Left renal pelvis (tissue), 4 donors: ENCODE measurements at places on chromosomes 7 and 10.
A peak's percentile ranks its signal among the peaks of the same experiment; 100 is the strongest.

GRCh38 chr7:71254751-71255150, 122.8 kb downstream of the GALNT17 start:
- DNase-seq: no peak

DNA sequence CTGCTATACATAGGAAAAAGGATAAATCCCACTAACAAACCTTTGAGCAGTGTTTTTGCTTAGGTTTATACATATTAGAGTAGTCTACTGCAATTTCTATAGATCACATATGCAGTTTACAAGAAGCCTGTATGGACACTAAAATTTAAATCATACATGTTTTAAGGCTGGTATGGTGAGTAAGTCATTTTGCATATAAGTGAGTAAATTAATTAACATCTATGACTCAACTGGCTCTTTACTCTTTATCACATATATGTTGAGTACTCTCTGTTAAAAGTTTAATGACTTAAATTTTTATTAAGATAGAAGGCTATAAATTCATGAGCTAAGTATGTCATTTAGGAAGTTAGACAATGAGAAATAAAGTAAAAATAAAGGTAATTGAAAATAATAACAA, 69.4 kb downstream of the LRRN3 start:
- DNase-seq: no peak

DNA sequence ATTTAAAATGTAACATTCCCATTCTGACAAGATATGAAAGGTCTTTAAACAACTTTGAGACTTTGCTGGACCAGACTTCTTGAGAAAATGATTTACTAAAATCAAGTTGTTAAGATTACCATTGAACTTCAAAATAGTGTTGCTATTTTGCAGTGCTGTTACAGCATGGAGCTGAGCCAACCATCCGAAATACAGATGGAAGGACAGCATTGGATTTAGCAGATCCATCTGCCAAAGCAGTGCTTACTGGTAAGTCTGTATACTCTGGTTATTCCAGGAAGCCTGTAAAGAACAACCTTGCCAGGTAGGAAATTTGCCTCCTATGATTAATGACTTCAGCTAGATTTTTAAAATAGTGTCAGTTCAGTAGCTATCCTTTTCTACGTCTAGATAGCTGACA, 18.8 kb downstream of the TNKS2 start:
- no peak for DNase-seq

- no peak for DNase-seq
These were observed 26.0 kb upstream of the ZNF735 start for GRCh38 chr7:64180989-64181388.

GRCh38 chr10:97764519-97764931, 7.3 kb downstream of the SFRP5 start:
- DNase-seq: no peak

DNA sequence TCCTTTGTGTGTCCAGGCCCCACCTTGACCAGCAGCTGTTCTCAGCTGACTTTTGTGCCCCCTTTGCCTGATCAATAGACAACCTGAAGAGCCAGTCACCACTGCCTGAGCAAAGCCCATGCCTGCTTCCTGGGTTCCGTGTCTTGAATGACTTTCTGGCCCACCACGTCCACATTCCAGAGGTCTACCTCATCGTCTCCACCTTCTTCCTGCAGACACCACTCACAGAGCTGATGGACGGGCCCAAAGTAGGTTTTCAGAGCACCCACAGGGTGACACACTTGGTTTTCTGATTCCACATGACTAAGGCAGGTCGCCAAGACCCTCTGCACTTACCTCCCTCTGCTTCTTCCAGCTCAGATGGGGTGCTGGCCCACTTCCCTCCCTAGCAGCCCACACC, 126.8 kb downstream of the WDFY4 start:
- DNase-seq: no peak

- no peak for DNase-seq
These were observed 108.3 kb downstream of the SORCS1 start for GRCh38 chr10:107056182-107056581.

DNA sequence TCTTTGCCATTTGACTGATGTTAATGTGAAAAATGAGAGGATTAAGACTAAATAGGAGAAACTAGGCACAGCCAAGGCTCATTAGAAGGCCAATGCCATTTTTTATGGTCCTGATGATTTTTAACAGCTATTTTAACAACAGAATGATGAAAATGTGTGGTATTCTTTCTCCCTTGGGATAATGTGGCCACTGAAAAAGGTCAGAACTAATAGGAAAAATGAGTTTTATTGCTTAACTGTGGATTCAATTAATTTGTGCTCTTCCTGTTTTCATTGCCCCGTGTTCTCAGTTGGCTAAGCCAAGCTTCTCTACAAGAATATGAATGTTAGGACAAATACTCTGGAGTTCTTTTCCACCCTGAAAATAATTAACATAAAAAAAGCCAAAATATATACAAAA, 56.6 kb downstream of the BMPER start:
- no peak for DNase-seq

DNA sequence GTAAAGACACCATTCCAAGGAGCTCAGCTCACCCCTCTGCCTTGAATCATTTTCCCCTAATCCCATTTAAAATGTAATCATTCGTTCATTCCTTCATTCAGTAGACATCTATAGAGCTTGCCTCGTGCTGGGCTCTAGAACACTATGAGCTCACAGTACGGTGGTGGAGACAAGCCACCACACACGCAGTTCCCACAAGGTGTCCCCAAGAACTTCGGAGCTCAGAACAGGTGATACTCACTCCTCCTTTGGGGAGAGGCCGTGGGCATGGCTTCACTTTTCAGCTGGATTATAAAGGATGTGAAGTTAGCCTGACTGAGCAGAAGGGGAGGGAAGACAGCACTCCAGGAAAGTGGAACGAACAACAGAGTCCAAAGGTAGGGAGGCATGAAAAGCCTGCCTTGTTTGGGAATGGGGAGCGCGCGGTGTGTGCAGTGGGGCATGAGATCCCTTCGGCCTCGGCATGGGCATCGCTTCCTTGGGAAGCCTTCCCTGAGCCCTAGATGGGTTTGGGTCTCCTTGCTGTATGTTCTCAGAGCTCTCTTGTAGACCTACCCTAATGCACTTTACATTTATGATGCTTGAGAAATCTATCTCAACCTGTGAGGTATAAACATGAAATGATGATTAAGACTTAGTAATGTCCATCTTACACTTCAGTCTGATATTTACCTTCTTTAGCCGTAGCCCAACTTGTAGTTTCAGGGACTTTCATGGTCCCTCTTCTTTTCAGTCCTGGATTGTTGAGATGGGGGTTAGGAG, 809 bp upstream of the OGA start:
- DNase-seq: no peak

- DNase-seq: no peak
These were observed 4.2 kb upstream of the KCP start for GRCh38 chr7:128914566-128915151.

GRCh38 chr10:80421707-80422536, 13.6 kb downstream of the PRXL2A start:
- DNase-seq: no peak

DNA sequence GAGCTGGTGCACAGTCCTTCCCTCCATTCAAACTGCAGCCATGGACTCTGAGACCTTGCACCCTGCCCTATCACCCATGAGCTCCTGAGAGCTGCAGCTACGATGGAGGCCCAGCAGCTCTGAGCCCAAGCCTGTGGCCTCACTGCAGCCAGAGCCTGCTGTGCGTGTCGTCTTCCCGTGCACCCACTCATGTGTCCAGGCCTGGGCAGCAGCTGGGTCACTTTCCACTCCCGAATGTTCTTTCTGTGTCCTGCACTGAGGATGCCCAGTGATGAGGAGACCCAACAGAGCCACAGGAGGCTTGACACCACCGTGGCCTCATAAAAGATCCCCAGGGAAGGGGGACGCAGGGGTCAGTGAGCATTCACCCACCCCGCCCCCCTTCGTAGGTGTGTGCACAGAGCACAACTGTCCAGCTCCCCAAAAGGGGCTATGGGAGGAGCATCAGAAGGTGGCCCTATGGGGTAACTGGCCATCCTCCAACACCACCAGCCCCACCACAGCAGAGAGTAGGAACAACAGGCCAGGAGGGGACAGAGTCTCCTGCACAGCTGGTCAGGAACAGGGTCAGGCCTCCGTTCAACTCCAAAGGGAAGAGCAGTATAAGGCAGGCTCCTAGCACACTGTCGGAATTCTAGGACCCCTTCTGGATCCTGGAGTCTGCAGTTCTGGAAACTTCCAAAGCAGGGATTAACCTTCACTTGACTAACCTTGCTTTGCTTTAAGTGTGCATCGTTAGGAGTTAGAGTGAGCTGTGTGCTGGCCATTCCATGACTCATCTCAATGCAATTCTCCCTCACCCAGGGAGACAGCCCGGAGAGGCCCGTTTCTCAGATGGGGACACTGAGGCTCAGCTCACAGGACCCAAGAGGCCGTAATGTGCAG, 52.6 kb downstream of the RASGEF1A start:
- DNase-seq: no peak

DNA sequence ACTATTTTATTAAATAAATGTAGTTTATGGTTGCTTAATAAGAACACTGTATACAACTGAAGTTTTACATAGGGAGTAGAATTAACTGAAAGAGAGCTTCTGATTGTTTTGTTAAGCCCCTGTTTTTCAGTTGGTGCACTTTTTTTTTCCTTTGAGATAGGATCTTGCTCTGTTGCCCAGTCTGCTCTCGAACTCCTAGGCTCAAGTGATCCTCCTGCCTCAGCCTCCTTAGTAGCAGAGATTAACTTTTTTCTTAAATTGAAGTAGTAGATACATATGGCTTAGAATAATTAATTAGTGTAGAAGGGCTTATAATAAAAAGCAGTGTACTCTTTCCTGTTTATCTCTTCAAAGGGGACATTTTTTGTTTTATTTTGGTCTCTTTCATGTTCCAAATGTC, 11.2 kb downstream of the SDHAF3 start:
- DNase-seq: no peak

- no peak for DNase-seq
These were observed 11.8 kb upstream of the TSPAN12 start for GRCh38 chr7:120869700-120870099.

GRCh38 chr10:7666253-7667023, at the start of gene ITIH5:
Gene ITIH5 (minus strand): TSS chr10:7666966. CDS start chr10:7666892, 74 bp downstream.
- DNase-seq: no peak

- no peak for DNase-seq
These were observed 9.0 kb downstream of the MTURN start for GRCh38 chr7:30143748-30144251.

GRCh38 chr7:156094350-156095146, 282.3 kb upstream of the SHH start:
- no peak for DNase-seq

GRCh38 chr10:129466703-129467358, at the start of gene MGMT:
Gene MGMT (plus strand): TSS chr10:129467241.
- DNase-seq: peak; percentile 70

DNA sequence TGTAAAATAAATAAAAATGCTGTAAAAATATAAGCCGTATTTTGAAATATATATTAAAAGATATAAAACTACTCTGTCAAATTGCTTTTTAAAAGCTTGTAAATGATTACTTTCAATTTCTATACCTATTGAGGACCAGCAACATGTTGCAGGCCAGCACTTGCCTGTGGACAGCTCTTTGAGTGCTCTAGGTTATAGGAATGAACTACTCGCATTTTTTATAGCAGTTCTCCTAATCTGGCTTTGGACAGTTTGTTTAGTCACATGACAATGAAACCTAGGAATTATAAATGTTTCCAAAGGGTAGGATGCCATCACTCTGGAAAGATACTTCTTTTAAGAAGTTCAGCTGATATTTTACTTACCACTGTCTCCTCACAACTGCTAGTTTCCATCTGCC, 117.7 kb upstream of the PTPRZ1 start:
- no peak for DNase-seq

- DNase-seq: no peak
These were observed 235.5 kb downstream of the CCSER2 start for GRCh38 chr10:84563868-84564267.

GRCh38 chr10:33115738-33116719, 158.0 kb upstream of the ITGB1 start:
- DNase-seq: peak; percentile 61

GRCh38 chr10:130998046-130998435, 313.5 kb downstream of the TCERG1L start:
- no peak for DNase-seq

DNA sequence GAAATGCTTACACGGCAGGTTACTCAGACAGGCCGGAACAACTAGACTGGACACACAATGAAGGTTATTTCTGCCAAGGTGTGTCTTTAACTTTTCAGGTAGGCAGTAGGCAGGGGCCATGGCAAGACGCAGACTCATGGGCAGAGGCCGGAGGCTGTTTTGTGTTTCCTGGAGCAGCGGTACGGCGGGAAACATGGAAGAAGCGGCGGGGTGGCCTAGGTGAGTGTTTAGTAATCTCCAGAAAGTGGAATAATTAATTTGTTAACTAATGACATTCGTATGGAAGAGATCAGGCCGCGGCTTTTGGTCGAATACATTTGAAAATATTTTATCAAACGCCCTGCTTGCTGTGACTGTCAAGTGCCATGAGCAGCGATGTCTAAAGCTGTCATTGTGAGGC, 277.8 kb downstream of the WDR37 start:
- DNase-seq: no peak

GRCh38 chr7:2947058-2947780, 96.4 kb downstream of the CARD11 start:
- no peak for DNase-seq

- DNase-seq: no peak
These were observed 184.3 kb downstream of the ADRA2A start for GRCh38 chr10:111261081-111261615.

GRCh38 chr10:17229967-17230682, 2.1 kb downstream of the VIM start:
- peak; percentile 66 for DNase-seq

- DNase-seq: no peak
These were observed 95.0 kb downstream of the MICALL2 start for GRCh38 chr7:1364068-1364905.

DNA sequence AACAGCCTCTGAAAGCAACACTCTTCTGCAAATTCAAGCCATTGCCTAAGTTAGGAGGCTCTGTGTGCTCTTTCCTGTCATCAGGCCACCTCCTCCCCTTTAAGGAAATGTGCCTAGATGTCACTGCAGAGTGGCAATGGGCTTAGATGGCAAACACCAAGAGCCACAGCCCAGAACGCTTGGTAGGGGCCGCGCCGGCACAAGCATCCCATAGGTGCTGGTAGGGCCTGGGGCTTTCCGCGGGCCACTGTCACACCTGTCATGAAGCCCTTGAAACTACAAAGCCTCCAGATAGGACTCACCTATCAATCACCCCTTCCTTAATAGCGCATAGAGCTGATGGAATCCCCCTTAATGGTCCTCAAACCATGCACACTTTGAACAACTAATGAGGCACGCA, 299.9 kb downstream of the GRID1 start:
- DNase-seq: no peak

- DNase-seq: no peak
These were observed 94.8 kb downstream of the SVIL start for GRCh38 chr10:29540016-29540415.

DNA sequence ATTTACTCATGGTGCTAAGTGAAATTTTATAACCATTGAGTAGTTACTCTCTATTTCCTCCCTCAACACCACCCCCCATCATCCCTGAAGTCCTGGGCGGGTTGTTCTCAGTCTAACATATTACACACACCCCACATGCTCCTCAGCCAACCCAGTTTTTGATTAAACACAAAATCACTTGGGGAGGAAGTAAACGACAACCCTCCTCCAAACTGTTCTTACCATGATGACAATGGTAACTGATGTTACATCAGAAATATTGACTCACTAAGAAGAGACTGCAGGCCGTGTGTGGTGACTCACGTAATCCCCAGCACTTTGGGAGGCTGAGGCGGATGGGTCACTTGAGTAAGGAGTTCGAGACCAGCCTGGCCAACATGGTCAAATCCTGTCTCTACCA, 44.2 kb downstream of the RAB11FIP2 start:
- DNase-seq: no peak
